Activated CD4-positive, alpha-beta T cell treated with anti-CD3 and anti-CD28 coated beads, Interleukin-2, amount 50 U/mL, for 48 hours (primary cell): ENCODE measurements at places on chromosomes 3 and 15.

DNA sequence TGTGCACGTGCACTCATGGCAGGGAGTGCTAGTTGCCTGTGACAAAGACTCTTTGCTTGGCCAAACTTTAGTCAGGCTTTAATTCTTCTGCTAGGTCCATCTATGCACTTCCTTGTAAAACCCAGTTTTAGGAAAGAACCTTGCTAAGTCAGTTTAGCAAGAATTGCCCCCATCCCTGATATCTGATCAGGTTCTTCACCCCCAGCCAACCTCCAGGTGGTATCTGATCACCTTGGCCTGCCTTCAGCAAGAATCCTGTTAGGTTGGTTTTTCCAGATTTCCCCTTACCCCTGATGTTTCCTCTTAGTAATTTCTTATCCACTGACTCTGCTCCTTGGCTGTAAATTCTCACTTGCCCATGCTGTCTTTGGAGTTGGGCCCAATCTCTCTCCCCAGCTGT is 8.4 kb downstream of the HSPBAP1 start:
- DNase-seq: no peak

GRCh38 chr15:70235347-70235746 is 137.6 kb upstream of the TLE3 start:
- no peak for DNase-seq

DNA sequence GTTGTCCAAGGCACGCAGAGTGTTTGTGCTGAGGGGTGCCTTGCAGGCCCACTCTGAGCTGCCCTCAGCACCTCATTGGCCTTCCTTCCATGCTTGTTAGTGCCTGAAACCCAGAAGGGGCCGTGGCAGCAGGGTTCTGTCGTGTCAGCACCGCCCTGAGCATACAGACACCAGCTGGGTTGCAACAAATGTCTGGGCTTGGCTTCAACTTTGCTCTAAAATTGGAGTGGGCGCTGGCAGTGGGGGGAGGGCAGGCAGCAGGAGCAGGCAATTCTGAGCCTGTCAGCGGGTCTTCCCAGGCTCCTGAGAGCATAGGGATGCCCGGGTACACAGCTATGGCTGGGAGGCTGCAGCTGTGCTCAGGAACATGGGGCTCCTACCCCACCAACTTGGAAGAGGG is 464.3 kb downstream of the EPHA3 start:
- DNase-seq: no peak

GRCh38 chr3:16790432-16791400 is 94.0 kb upstream of the PLCL2 start:
- DNase-seq: peak; percentile 18

GRCh38 chr3:33146791-33147445 is 33.1 kb downstream of the CRTAP start:
- no peak for DNase-seq

DNA sequence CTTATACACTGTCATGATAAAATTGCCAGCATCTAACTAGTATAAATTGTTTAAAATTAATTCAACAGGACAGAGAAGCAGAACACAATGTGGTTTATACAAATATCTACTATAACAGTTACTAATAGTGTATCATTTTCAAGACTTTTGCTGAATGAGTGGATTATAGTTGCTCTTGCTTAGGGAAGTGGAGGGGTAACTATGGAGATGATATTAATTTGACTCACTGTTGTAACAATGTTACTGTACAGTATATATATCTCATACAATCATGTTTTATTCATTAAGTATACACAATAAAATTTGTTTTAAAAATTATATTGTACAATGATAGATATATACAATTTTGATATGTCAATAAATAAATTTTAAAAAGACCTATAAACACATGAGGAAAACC is 119.1 kb downstream of the ZPLD1 start:
- DNase-seq: no peak

GRCh38 chr15:48577469-48577868 is 68.0 kb downstream of the FBN1 start:
- DNase-seq: no peak

- DNase-seq: no peak
Observed at GRCh38 chr15:40854161-40854560, 10.3 kb downstream of the SPINT1 start.

DNA sequence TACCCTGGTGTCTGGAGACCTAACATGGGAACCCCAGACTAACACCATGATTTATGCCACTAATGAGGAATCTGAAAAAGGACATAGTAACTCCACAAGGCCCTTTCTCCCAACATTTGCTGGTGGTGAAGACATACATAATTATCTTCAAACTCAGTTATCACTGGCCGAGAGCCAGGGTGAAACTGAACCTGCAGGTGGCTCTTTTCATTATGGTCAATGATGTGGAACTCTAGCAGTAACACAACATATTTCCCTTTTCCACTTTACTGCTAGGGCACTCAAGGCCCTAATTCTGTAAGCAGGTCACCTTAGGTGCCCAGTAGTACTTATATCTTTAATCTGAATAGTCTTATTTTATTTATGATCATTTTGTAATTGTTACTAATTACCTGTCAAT is 326.4 kb upstream of the SATB1 start:
- no peak for DNase-seq

DNA sequence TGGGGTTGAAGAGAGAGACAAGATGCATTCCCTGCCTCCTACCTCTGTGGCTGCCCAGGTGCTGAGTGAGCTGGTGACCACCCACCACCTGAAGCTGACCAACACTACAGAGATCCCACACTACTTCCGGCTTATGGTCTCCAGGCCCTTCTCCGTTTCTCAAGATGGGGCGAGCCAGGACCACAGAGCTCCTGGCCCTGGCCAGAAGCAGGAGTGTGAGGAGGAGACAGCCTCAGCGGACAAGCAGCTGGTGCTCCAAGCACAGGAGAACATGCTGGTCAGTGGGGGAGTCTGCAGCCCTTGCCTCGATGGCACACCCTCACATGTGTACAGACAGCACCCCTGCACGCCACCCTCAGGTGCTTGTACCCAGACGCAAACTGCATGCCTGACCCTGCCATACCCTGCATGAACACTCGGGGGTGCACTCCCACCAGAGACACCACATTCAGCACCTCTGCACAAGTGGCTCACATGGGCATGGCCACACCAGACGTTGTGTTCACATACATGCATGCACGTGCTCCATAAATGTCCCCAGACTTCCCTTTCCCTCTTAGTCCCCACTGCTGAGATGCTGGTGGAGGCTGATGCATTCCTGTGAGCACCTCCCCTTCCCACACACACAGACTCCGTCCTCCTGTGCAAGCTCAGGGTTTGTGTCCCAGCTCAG is 19.0 kb downstream of the ACAA1 start:
- DNase-seq: peak; percentile 79

DNA sequence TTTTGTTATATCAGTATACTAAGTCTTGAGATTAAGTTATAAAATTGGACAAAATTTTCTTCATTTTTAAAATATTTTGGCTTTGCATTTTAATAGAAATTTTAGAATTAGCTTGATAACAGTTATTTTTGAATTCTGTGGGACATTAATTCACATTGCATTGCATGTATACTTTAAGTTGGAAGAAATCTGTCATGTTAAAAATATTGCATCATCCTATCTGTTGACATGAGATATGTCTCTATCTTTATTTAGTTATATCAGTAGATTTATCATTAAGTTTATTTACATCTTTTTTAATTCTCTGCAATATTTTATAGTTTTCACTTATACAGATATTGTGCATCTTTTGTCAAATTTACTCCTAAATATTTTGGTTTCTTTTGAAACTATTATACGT is 904.6 kb upstream of the NR2F2 start:
- no peak for DNase-seq

GRCh38 chr3:31680072-31680870 is 147.5 kb downstream of the STT3B start:
- no peak for DNase-seq

DNA sequence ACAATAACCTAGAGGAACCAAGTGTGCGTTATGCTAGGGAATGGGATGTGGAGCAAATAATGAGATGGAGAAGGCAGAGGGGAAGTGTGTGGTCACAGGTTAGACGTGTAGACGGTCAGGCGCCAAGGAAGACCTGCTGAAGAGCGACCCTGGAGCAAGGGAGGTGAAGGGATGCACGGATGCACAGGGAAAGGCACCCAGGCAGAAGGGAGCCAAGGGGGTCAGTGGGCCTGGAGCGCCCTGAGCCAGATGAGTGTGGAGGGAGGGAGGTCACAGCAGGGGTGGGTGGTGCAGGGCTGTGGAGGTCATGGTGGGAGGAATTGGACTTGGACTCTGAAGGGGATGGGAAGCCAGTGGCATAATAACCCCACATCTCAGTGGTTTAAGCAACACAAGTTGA is 70.2 kb downstream of the SLC6A1 start:
- no peak for DNase-seq

GRCh38 chr3:89256395-89256794 is 149.0 kb downstream of the EPHA3 start:
- no peak for DNase-seq

GRCh38 chr15:100095541-100096247 is 246.1 kb downstream of the ADAMTS17 start:
- no peak for DNase-seq

- no peak for DNase-seq
Observed at GRCh38 chr3:87969620-87970019, 89.2 kb downstream of the CGGBP1 start.

DNA sequence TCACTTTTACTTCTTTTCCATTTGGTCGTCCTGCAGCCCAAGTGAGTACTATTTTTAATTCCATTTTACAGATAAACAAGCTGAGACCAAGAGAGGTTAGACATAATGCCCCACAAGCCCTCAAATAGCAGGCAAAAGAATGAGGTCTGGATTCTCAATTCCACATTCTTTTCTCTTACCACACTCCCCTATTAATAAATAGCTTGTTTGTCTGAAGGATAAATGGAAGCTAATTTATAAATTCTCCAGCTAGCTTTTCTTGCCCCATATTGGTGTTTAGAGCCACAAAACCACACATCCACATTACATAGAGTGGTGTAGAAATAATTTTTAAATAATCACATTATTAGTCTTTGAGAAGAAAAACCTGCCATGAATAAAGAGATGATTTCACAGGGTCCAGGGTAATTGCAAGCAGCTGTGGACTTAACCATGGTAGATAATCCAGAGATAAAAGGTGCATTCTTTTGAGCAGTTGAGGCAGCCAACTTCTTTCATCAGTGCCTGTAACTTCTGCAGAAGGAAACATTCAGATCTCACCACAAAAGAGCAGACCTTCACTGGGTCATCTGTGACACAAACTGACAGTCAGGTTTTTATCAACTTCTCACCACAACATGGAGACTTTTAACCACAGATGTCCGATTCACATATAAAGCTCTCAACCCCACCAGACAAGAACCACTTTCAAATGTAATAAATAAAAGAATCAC is 313.4 kb upstream of the STT3B start:
- no peak for DNase-seq

DNA sequence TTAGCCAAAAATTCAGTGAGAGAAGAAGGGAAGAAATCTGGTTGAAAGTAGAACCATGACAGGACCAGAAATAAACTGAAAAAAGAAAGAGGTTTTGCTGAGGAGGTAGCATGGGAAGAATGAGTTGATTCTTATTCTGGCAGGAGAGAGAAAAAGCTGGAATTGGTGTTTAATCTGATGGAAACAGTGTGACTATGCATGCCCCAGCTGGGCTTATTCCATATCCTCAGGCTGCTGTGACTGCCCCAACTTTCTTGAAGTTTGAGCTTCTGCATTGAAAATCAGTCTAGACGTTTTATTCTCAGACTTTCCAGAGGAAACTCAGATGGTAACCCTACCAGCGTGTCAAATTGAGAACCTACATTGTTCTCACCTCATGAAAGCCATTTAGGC is 352.5 kb upstream of the DCBLD2 start:
- DNase-seq: no peak

GRCh38 chr15:33559207-33559890 is 248.6 kb downstream of the RYR3 start:
- no peak for DNase-seq

- no peak for DNase-seq
Observed at GRCh38 chr3:46632792-46633191, 20.5 kb downstream of the FAM240A start.

DNA sequence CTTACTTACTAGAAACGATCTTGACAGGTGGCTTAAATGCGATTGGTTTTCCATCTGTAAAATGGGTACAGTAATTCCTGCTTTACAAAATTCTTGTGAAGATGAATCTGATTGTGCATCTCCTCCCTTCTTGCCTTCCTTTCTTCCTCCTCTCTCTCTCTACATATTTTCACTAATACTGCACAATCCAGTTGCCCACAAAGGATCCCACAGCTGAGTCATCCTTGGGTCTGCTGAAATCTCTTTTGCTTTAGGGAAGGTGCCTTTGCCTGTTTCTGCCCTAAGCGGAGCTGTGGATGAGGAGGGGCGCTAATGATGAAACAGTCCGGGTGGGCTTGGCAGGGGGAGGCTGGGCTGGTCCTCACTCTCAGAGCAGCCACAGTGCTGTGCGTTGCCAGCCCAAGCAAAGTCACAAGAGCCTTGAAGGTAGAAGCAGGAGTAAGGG is 46.1 kb downstream of the AMOTL2 start:
- no peak for DNase-seq

- DNase-seq: no peak
Observed at GRCh38 chr3:156492801-156493261, 62.1 kb downstream of the SSR3 start.

DNA sequence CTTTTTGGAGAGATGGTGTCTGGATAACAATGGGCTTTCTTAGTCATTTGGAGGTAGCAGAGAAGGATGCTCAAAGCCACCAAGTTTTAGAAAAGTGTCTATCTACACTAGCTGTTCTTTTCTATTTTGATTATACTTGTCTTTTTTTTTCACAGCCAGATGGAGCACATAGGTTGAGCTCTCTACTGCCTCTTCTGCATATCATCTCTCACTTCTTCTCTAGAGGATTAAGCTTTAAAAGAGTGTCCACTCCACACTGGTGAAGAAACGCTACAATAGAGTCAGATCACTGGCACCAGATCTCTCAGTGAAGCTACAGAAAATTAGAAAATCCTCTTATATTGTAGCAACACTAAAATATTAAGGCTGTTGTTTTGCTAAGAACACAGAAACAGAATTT is 145.3 kb upstream of the MBNL1 start:
- DNase-seq: no peak

DNA sequence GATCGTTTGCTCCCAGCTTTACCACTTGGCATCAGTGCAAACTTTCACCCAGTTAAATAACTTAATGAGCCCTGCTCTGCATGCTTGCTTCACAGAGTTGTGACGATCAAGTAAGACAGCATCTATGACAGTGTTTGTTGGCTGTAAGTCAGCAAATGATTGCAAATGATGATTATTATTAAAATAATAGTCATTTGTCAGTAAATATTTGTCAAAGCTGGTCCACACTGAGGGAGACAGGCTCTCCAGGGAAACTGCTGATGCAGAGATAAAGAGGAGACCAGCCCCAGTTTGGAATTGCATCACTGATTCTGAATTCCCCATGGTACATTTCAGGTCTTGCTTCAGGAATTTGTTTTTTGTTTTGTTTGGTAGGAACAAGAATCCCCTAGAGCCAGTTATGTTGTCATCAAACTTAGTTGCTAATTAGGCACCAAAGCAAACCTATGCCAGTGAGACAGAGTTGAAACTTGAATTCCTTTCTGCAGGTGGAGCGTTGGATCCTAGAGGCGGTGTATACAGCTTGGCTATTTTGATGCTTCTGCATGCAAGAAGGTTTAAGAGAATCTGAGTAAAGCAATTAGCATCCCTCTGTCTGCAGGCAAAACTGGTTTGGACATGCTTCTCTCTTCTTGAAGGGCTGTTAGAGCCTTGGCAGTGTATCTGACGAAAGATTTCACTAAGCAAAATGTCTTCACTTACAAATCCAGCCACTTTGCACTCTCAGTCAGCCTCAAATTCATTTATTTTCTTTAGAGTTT is 338.6 kb upstream of the TPRG1 start:
- DNase-seq: no peak
